Natural killer cell (primary cell): ENCODE measurements at places on chromosomes 3 and 15. TPM values are rescaled to one million over a fixed set of nuclear protein-coding genes. Genes with fewer than 3 reads are reported as not detected.

UBAP1L gene
- total RNA-seq: 8.0 TPM

GRCh38 chr3:18767756-18768303 is 342.7 kb upstream of the SATB1 start:
- DNase-seq: no peak

- DNase-seq: no peak
Observed at GRCh38 chr3:24155276-24155675, 210.2 kb downstream of the NR1D2 start.

- DNase-seq: no peak
Observed at GRCh38 chr3:180626844-180627243, 24.9 kb downstream of the TTC14 start.

HDC gene
- total RNA-seq: 494 TPM

GRCh38 chr15:73686781-73687256 is 2.6 kb downstream of the CD276 start:
- DNase-seq: no peak

CYP19A1 gene
- total RNA-seq: not detected

ZCWPW2 gene
- not detected for total RNA-seq

DNA sequence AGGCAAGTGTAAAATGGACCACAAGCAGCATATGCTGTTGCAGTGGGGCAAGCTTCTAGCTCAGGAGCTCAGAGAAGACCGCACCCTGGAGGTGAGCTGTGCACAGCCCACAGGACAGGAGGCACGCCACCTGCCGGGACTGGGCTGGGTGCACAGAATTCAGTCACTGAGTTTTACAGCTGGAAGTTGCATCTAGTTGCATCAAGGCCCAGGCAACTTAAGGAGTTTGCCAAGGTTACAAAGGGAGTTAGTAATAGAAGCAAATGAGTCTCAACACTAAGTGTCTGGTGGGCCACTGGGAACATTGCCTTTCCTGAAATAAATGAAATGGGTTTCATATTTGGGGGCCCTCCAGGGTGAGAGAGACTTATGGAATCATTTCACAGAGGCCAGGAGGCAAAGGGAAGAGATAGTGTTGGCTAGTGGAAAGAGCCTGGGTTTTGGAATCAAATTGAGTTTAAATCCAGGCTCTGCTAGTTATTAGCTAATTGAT is 36.0 kb upstream of the TIMP4 start:
- no peak for DNase-seq

- DNase-seq: no peak
Observed at GRCh38 chr3:149142682-149143081, 13.2 kb downstream of the HPS3 start.

SCG3 gene
- not detected for total RNA-seq

DNA sequence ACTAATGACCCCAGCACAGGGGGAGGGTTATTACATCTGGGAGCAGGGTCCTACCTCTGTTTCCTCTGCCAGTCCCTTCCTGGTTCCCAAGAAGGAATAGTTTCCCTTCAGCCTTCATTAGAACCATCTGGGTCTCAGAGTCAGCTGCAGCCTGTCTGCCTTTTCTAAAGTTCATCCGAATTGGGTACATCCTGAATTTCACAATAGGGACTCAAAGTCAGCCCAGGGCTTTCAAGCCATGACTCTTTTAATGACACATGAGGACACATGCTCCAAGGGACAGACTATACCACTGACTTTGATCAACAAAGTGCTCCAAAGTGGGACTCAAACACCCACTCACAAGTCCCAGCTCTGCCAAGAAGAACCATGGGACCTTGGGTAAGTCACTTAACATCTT is 12.7 kb upstream of the CRABP1 start:
- DNase-seq: no peak

TMCO5A gene
- not detected for total RNA-seq

GRCh38 chr15:85684174-85684710 is 110.5 kb downstream of the KLHL25 start:
- DNase-seq: no peak

GRCh38 chr3:143040261-143040879 is 39.0 kb downstream of the U2SURP start:
- peak; percentile 18 for DNase-seq

SIDT1 gene
- 86.9 TPM for total RNA-seq

DNA sequence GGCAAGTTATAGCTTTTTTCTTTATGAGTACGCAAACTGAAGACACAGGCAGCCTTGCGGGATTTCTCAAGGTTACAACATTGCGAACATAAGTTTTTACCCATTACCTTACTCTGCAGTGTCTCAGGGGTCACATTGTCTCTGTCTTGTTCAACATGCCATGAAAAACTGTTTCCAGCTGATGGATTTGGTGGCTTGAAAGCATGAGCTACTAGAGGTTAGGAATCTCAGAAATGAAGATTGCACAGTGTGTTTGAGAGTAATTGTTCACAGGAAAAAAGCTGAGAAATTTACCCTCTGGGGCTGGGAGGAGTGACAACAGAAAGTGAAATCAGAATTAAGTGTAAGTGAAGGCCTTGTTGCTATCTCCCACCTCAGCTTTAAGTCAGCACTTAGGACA is 568.6 kb downstream of the TAFA4 start:
- DNase-seq: no peak

DNA sequence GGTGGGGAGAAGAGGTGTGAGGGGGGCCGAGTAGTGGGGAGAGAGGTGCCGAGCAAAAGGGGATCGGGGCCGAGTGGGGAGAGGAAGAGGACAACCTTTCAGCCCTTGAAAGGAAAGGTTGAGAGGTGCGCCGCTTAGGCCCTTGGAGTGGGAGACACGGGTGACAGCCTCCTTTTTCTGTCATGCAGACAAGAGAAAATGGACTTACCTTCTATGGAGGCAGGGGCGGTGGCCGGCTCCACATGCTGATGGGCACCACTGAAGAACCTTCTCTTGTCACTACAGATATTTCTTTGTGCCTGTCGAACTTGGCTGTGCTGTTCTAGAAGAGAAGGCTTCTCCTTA is 421 bp downstream of the KLHL18 start:
- DNase-seq: no peak
